Activated effector memory CD4-positive, alpha-beta T cell treated with Interleukin-2 at 50 U/mL for 16 hours (primary cell): ENCODE measurements at places on chromosomes 12 and 14.

DNA sequence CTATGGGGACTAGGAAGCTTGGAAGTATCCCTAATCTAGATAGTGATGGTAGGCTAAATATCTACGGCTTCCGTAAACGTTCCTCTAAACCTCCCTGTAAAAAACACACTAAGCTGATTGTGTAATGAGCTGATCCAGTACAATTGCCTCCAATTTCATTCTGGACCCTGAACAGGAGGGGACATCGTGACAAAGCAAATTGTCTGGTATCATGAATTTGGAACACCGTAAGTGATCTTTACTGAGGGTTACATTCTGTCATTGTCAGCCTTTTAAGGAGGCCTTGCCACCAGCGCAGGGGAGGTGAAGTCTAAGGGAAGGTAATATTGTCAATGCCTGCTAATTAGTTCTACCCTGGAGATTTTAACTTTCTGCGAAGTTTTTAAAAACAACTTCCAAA is 487 bp upstream of the MGST1 start:
- no peak for DNase-seq

GRCh38 chr14:72303930-72304329 is 371.7 kb downstream of the RGS6 start:
- DNase-seq = no peak

GRCh38 chr12:124792156-124792555 is 71.5 kb downstream of the SCARB1 start:
- no peak for DNase-seq

DNA sequence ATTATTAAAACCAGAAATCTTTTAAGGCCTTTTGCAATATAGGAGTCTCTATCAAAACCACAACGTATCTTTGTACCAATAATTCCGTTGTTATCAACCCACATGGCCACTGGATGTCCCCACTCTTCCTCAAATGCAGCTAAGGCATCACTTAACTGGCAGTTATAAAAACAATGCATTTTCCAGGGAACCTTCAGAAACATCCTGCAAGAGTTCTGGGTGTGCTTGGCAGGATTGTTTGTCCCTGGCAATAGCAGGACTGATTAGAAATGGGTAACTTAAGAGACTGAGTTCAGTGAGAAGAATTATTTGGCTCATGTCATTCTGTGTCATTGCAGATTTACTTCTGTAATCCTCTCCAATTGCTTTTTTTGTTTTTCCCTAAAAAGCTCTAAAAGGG is 112.0 kb downstream of the SLC15A5 start:
- DNase-seq = no peak

DNA sequence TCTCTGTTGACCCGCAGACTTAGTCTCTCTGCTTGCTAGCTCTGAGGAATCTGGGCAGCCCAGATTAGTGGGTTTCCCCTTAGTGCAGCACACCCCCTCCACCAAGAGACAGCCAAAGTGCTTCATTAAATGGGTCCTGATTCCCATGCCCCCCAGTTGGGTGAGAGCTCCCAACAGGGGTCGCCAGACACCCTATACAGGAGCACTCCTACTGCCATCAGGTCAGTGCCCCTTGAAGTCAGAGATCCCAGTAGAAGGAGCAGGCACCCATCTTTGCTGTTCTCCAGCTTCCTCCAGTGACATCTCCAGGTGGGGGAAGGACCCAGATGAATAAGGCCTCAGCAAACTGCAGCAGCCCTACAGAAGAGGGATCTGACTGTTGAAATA is 36.7 kb upstream of the C14orf132 start:
- DNase-seq = no peak

GRCh38 chr12:112352921-112353320 is 29.3 kb downstream of the HECTD4 start:
- DNase-seq = no peak
